Esophagus (tissue), 2 donors: ENCODE measurements at places on chromosomes 4 and X. TPM values are rescaled to one million over a fixed set of nuclear protein-coding genes. Genes with fewer than 3 reads are reported as not detected.

Gene NSUN7
- 1.8 TPM for polyA plus RNA-seq

Gene GPC4
- polyA plus RNA-seq = 1.6 TPM

Gene IL3RA
- polyA plus RNA-seq = 2.2 TPM

Gene GRXCR1
- not detected for polyA plus RNA-seq

Gene CTAG1A
- not detected for polyA plus RNA-seq

Gene ARHGEF38
- 0.06 TPM for polyA plus RNA-seq

Gene MAGEC1
- polyA plus RNA-seq = not detected

Gene ANKRD50
- 3.3 TPM for polyA plus RNA-seq

Gene HAND2
- 2.0 TPM for polyA plus RNA-seq

Gene IQCM
- not detected for polyA plus RNA-seq

Gene LUZP4
- polyA plus RNA-seq = not detected

Gene PRSS12
- polyA plus RNA-seq = 1.3 TPM

Gene NEIL3
- 1.9 TPM for polyA plus RNA-seq

Gene PRPS1
- 10.2 TPM for polyA plus RNA-seq

Gene SSX2
- not detected for polyA plus RNA-seq
